Activated T-helper 9 cell treated with anti-CD3 and anti-CD28 coated beads, Interleukin-2, amount 50 U/mL, for 16 hours (primary cell): ENCODE measurements at places on chromosomes 2 and 18.

DNA sequence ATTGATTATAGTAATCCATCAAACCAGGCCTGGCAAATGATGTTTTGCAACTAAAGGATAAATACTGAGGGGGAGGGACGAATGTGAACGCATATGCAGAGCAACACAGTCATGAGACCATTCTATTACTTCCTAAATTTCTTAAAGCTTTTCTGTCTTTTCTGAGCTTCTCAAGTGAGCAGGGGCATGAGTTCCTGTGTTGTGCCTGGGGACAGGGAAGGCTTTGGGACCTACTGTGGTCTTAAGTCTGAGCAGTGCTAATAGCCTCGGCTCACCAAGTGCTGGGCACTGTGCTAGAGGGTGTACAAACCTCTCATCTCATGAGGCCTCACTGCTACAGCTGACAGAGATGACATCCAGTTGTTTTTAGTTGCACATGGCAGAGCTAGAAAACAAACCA is 182.4 kb downstream of the NEDD4L start:
- DNase-seq: no peak

DNA sequence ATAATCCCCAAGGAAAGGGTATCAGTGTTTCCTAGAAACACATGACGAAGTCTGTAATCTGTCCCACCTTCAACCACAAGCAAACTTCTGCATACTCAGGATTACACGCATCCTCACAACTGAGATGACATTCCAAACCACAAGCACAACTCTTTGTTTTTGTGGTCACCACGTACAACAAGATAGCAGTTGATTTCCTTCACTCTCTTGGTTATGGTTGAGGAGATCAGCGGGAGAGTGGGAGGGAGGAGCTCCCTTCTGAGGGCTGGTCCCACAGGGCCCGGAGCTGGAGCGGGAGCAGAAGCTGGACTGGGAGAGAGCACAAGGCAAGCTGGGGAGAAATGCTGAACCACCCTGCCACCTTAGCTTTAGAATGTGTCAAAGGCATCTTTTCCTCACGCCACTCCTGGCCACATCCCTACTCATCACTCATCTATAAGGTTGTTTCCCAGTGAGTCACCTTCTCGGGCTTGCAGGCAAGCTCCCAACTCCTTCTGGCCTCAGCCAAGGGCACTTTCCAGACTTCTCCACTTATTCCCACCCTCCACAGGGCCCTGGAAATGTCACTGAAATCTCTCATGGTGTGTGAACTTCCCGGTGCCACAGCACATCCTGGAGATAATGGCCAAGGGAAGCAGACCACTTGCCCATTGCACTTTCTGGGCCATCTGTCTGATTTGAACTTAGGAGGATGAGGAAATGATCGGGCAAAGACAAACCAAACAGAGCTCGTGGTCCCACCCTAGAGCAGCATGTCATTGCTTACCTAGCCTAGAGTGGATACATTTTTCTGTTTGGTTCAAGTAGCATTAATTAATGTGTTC is 98.9 kb upstream of the LGALSL start:
- DNase-seq: no peak

- no peak for DNase-seq
Measured at GRCh38 chr2:7840651-7841380, 841.0 kb upstream of the ID2 start.

DNA sequence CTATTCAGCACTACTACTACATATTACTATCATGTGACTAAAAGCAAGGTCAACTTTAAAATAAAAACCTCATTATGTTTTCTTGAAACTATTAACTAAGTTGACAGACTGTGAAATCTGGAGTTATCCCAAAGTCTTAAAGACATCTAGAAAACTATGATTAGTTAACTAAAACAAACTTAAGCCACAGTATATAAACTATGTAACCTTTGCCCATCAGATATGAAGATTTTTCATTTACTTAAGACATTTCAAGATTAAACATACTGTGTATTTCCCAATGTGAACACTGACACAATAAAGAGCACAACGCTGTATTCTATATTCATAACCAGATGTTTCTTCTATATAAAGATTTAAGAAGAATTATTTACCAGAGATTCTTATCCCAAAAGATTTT is 33.5 kb upstream of the CACNB4 start:
- no peak for DNase-seq

DNA sequence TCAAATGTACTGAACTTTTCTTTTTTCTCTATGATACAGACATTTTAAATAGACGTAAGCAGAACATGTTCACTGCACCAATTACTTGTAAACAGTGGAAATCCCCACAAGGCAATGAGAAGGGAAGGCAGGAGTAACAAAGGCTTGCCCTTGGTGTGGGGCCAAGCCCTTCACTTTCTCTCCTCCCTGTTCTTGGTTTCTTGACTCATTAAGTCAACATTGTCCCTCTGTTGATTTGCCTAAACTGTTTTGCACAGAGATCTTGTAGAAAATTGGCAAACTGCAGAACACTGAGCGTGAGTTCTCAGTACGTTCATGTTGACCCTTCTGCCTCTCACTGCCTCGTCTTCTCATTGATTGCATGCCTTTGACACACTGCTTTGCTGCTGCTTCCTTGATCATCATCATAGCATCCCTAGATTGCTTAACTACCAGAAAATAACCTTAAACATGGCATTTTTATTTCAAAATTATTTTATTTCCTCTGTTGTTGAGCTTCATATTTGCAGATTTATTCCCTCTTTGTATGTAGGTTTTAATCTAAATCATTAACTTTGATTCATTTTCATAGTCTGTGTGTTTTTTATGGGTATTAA is 257.7 kb downstream of the PTGR3 start:
- DNase-seq: no peak
